ENCODE measurements at places on chromosomes 3 and 15. TPM values are rescaled to one million over a fixed set of nuclear protein-coding genes. Genes with fewer than 3 reads are reported as not detected.

GRCh38 chr3:150876611-150877265, 28.5 kb downstream of the MINDY4B start:
- no peak for DNase-seq

The ALPK3 gene
- 2.4 TPM for total RNA-seq

The CD86 gene
- total RNA-seq = 10.2 TPM

The WWTR1 gene
- total RNA-seq = 86.5 TPM

Data from tibial nerve (tissue), 4 donors.